Mesothelial cell of epicardium (in vitro differentiated cells): ENCODE measurements at places on chromosomes 5 and 9. TPM values are rescaled to one million over a fixed set of nuclear protein-coding genes. Genes with fewer than 3 reads are reported as not detected.

Gene EFNA5
- 54.0 to 58.0 TPM (median 57.5 TPM) in 3 replicates for total RNA-seq

Gene IFNA2
- 0.34 to 0.62 TPM (median 0.58 TPM) in 3 replicates for total RNA-seq

Gene CRHBP
- total RNA-seq: 5.3 to 10.7 TPM (median 8.0 TPM) in 3 replicates

Gene MARVELD2
- total RNA-seq: 18.8 to 20.0 TPM (median 19.6 TPM) in 3 replicates

Gene TIMD4
- not detected in 3 replicates for total RNA-seq

Gene CTNND2
- 6.0 to 7.9 TPM (median 7.8 TPM) in 3 replicates for total RNA-seq

Gene FAM81B
- 2.7 to 4.3 TPM (median 4.0 TPM) in 3 replicates for total RNA-seq

Gene ECSCR
- total RNA-seq: 0.29 TPM in 1 of 3 replicates, not detected in the others

Gene FRMD3
- 0.40 to 0.49 TPM (median 0.43 TPM) in 3 replicates for total RNA-seq

Gene FOXD4
- 0.35 to 0.67 TPM (median 0.38 TPM) in 3 replicates for total RNA-seq

Gene SCGB3A2
- 0.49 TPM in 1 of 3 replicates, not detected in the others for total RNA-seq

Gene DNAH5
- 0.34 to 0.54 TPM (median 0.38 TPM) in 3 replicates for total RNA-seq

Gene DMGDH
- 1.2 to 2.1 TPM (median 1.8 TPM) in 3 replicates for total RNA-seq

Gene FUT7
- total RNA-seq: 0.09 to 0.13 TPM in 2 of 3 replicates, not detected in the other

Gene APBA1
- 17.5 to 20.9 TPM (median 18.4 TPM) in 3 replicates for total RNA-seq

Gene GCNT4
- 1.7 to 1.9 TPM (median 1.8 TPM) in 3 replicates for total RNA-seq

Gene FOCAD
- 78.0 to 78.5 TPM (median 78.4 TPM) in 3 replicates for total RNA-seq

Gene NRG2
- 2.0 to 2.8 TPM (median 2.0 TPM) in 3 replicates for total RNA-seq

Gene SAXO1
- total RNA-seq: 0.13 to 0.43 TPM (median 0.38 TPM) in 3 replicates

Gene CTSV
- 8.3 to 8.9 TPM (median 8.6 TPM) in 3 replicates for total RNA-seq

Gene SYK
- 3.3 to 3.9 TPM (median 3.8 TPM) in 3 replicates for total RNA-seq

Gene IFNA13
- 0.60 to 1.0 TPM (median 0.66 TPM) in 3 replicates for total RNA-seq

Gene ARRDC1
- 36.5 to 40.5 TPM (median 39.1 TPM) in 3 replicates for total RNA-seq

Gene URM1
- total RNA-seq: 46.6 to 54.9 TPM (median 51.5 TPM) in 3 replicates

Gene ANKDD1B
- 0.95 to 1.5 TPM (median 1.1 TPM) in 3 replicates for total RNA-seq

Gene ABO
- 2.0 to 3.2 TPM (median 2.3 TPM) in 3 replicates for total RNA-seq

Gene GPR150
- not detected in 3 replicates for total RNA-seq

Gene SIT1
- not detected in 3 replicates for total RNA-seq

Gene STK32A
- 3.3 to 6.3 TPM (median 3.5 TPM) in 3 replicates for total RNA-seq

Gene SLC6A18
- not detected in 3 replicates for total RNA-seq

Gene MYMK
- total RNA-seq: not detected in 3 replicates

Gene WDR38
- total RNA-seq: not detected in 3 replicates

Gene SLC27A6
- 26.3 to 30.0 TPM (median 28.4 TPM) in 3 replicates for total RNA-seq

Gene SV2C
- total RNA-seq: 0.02 to 0.18 TPM (median 0.05 TPM) in 3 replicates

Gene FRMPD1
- total RNA-seq: 0.45 to 0.78 TPM (median 0.50 TPM) in 3 replicates

Gene PFN3
- not detected in 3 replicates for total RNA-seq

Gene CCNI2
- 1.5 to 2.5 TPM (median 1.8 TPM) in 3 replicates for total RNA-seq

Gene ACTBL2
- total RNA-seq: 0.07 TPM in 2 of 3 replicates, not detected in the other

Gene CDX1
- 0.51 to 1.1 TPM (median 0.68 TPM) in 3 replicates for total RNA-seq

Gene C9orf153
- 0.27 to 0.51 TPM (median 0.41 TPM) in 3 replicates for total RNA-seq

Gene REEP2
- 14.2 to 19.7 TPM (median 15.6 TPM) in 3 replicates for total RNA-seq

Gene DPP7
- total RNA-seq: 149 to 159 TPM (median 157 TPM) in 3 replicates

Gene ANKRD18A
- 0.36 to 1.6 TPM (median 0.92 TPM) in 3 replicates for total RNA-seq

Gene OXCT1
- total RNA-seq: 20.3 to 21.2 TPM (median 20.8 TPM) in 3 replicates

Gene SH3PXD2B
- total RNA-seq: 68.9 to 74.4 TPM (median 71.4 TPM) in 3 replicates

Gene PCDHAC1
- 9.2 to 10.1 TPM (median 9.7 TPM) in 3 replicates for total RNA-seq
